ENCODE measurements at places on chromosomes 3 and 15.
A peak's percentile ranks its signal among the peaks of the same experiment; 100 is the strongest.

- DNase-seq = no peak
Measured at GRCh38 chr3:29949940-29950616, 656.3 kb upstream of the TGFBR2 start.

DNA sequence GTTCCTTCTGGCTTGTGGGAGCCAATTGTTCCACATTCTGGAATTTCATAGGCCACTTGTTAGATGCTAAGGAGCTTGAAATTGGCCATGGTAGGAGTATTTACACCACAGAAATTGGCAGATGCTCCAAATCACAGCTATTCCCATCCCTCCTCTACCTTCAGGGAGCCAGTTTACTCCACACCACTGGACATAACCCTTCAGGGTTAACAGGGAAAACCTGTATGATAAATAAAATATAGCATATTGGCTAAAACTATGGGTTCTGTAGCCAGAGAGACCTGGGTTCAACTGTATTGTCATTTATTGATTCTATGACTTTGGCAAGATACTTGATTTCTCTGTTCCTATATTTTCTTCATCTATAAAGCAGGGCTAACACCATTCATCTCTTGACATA is 384.2 kb upstream of the PROK2 start:
- DNase-seq = no peak

- no peak for DNase-seq
Measured at GRCh38 chr3:8128686-8129085, 372.9 kb upstream of the LMCD1 start.

- peak; percentile 89 for DNase-seq
Measured at GRCh38 chr3:192879346-192880031, 38.2 kb downstream of the MB21D2 start.

- DNase-seq = no peak
Measured at GRCh38 chr15:67832031-67832551, 6.8 kb downstream of the SKOR1 start.

- no peak for DNase-seq
Measured at GRCh38 chr15:60324706-60325438, 72.9 kb downstream of the ANXA2 start.

- no peak for DNase-seq
Measured at GRCh38 chr3:14406336-14406735, 3.9 kb downstream of the SLC6A6 start.

DNA sequence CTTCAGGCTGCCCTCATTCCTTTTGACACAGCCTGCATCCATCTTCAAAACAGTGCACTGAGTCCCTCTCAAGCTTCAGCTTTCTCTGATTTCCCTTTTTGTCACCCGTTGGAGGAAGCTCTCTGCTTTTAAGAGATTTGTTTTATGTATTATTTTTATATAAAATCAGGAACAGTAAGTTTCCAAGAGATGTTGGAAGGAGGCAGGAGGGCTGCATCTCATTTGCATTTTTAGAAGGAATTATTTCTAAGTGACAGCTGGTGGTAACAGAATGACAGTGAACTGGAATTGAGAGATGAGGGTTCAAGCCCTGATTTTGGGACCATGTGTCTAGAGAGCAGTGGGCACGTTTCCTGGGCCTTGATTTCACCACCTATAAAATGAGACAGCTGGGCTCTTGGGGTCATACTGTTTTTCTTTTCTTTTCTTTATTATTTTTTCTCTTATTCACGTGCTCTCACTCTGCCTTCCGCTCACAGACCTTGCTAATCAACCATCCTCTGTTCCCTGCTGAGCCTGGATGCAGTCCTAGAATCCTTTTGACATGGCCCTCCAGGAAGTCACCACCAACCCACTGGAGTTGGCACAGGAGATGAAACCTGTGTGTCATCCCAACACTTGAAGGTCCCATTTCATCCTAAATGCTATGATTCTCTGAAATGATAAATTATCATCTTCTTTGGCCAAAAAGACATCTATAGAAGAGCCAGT is 148.6 kb downstream of the CACNA2D3 start:
- no peak for DNase-seq

DNA sequence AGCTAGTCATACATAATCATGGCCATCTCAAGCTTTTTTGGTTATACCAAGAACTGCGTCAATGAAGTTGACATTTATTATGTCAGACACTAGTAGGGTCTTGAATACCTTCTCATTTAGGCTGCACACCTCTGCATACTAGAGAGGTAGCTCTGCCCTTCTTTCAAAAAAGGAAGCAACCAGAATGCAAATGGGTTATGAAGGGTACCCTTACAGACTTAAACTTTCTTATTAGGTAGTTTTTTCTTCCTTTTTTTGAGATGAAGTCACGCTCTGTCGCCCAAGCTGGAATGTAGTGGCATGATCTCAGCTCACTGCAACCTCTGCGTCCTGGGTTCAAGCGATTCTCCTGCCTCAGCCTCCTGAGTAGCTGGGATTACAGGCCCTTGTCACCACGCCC is 3.3 kb downstream of the PCNP start:
- DNase-seq = no peak

GRCh38 chr3:132464066-132464465 is 46.8 kb downstream of the DNAJC13 start:
- no peak for DNase-seq

DNA sequence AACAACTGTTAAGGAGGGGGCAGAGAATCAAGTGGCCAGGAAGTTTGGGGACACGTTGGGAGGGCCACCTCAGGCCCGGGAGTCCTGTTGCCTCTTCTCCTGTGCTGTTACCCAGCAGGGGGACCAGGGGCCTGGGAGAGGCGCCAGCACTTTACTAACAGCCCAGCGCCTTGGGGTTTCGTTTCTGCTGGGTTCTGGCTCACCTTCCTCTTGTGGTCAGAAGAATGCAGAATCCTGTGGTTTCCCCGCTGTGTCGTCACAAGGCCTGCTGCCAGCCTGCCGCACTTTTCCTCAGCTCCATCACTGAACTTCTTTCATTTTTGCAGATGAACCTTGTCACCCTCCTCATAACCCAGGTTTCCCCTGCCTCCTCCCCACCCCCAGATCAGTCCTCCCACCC is 67.7 kb downstream of the SLC30A4 start:
- peak; percentile 93 for DNase-seq
